ENCODE measurements at places on chromosomes 1 and 21.

DNA sequence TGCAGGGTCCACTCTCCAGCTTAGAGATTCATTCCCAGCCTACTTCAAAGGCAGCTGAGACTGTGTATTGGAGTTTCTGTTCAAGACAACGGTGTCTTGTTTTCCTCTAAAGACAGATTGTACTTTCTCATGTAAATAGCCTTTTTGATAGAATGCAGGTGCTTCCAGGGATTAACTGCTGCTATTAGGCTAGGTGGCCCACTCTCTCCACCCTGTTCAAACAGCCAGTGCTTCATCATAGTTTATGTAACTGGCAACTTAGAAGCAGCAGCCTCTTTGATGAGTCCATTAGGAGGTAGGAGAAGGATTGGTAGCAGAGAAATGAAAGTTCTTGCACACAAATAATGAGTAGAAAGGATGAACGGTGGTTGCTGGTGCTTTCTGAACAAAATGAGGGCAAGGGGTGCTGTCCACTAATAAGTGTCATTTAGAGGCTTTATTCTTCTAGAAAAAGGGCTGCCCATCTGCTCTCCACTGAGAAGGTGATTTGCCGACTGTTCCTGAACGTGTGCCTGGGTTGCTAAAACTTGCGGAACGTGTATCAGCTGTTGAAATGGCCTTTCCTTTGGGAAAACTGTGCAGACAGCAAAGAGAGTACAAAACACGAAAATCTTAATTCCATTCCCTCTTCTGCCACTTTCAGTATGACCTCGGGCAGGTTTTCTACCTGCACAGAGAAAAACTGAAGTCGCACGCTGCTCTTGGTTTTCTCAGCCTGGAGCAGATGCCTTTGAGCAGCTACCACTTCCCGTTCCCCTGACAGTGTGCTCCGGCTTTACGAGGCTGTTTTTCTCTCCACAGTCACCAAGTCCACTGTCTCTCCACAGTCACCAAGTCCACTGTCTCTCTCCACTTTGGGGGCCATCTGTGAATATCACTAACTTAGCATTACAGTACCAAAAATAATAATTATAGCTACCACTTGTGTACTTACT lies 228.9 kb downstream of the KIF26B start:
- DNase-seq, result no peak

DNA sequence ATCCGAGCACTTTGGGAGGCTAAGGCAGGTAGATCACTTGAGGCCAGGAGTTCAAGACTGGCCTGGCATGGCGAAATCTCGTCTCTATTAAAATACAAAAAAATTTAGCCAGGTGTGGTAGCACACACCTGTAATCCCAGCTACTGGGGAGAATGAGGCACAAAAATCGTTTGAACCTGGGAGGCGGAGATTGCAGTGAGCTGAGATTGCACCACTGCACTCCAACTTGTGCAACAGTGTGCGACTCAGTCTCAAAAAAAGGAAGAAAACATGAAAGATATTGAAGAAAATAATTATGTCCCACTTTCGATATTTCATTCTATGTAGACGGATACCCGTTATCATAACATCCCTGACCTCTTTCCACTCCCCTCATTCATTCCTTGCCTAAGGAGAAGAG lies 19.2 kb downstream of the TUT4 start:
- no peak for DNase-seq

DNA sequence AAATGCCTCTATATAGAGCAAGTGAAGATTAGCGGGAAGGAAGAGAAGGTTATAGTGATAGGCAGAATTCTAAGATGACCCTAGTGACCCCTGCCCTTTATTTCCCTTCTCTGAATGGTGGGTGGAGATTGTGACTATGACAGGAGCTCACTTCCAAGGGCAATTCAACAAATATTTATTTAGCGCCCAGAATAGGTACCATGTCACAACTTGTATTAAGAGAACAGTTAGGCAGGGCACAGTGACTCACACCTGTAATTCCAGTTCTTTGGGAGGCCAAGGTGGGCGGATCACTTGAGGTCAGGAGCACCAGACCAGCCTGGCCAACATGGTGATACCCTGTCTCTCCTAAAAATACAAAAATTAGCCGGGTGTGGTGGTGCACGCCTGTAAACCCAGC lies 236.0 kb upstream of the POGK start:
- DNase-seq, result no peak

- no peak for DNase-seq
These were observed 97.7 kb downstream of the PAPPA2 start for GRCh38 chr1:176560681-176561080.

DNA sequence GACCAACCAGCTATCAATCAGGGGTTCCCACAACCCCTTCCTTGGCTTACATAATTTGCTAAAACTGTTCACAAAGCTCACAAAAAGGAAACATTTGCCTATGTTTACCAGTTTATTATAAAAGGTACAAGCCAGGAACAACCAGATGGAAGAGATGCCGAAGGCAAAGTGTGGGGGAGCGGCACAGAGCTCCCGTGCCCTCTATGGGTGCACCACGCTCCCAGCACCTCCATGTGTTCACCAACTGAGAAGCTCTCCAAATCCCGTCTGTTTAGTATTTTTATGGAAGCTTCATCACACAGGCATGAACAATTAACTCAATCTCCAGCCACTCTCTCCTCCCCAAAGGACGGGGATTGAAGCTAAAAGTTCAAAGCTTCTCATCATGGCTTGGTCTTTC lies 32.9 kb downstream of the PSMG1 start:
- no peak for DNase-seq

- DNase-seq, result no peak
These were observed 10.5 kb upstream of the TNFRSF25 start for GRCh38 chr1:6476483-6476882.

DNA sequence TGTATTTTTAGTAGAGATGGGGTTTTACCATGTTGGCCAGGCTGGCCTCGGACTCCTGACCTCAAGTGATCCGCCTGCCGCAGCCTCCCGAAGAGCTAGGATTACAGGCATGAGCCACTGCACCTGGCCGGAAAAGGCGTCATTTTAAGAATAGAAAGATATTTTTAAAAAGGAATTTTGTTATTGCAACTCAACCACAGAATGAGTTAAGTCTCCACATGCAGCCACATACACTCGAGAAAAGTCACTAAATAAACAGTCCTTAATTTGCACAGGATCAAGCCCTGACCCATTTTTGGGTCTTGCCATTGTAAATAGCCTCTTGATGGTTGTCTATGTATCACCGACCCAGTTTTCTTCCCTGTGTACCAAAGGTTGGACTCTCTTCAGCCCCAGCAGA lies 85.5 kb downstream of the FBXO2 start:
- DNase-seq, result no peak

- DNase-seq, result no peak
These were observed 243.2 kb upstream of the NR5A2 start for GRCh38 chr1:199784138-199784895.

DNA sequence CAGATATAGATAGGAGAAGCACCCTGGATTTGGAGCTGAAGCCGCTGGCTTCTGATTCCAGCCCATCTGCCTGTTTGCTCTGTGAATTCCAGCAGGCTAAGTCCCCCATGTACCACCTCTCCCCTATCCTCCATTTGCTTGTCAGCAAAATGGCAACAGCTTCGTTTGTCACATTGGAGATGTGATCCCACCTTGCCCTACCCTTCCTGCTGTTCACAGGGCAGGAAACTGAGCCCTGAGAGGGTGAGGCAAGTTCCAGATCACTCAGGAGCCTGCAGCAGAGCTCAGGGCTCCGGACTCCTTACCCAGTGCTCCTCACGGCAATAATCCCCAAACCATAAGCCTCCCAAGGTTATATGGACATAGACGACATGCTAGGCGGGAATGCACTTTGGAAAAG lies 14.9 kb downstream of the SLC2A1 start:
- no peak for DNase-seq

DNA sequence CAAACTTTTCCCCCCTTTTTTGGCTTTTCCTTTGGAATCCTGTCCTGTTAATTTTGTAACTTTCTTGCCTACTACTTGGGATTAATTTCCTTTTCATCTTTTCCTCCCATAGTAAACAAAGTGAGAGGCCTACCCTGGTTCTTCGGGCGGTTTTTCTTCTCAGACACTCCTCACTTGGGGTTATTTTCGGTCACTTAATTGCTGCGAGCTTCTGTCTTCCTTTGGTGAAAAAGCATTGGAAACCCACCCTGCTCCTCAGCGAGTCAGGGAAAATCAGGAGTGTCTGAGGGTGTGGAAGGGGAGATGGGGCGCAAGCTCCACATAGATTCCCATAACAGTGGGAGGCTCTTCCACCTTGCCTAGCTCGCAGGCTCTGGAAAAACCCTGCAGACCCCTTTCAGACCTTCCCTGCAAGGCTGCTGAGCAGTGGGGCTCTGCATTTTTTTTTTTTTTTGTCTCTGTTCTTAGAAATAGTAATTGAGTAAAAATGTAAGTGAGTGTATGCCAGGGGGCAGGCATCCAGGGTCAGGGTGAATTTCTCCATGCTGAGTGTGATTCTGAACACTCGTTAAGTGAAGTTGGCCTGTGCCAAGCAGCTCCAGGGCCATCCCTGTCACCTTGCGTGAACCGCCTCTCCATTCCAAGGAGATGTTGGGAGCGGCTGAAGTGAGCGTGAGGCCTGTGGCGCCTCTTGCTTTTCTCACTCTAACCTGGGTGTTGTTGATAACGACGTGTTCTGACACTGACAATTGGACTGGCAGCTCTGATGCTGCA lies 20.3 kb downstream of the TGFB2 start:
- no peak for DNase-seq

DNA sequence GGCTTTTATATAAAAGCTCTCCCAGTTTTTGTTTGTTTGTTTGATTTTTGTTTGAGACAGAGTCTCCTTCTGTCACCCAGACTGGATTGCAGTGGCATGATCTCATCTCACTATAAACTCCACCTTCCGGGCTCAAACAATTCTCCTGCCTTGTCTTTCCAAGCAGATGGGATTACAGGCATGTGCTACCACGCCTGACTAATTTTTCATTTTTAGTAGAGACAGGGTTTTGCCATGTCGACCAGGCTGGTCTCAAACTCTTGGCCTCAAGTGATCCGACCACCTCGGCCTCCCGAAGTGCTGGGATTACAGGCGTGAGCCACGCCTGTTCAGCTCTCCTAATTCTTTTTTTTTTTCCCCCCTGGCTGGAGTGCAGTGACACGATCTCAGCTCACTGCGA lies 4.4 kb downstream of the PCAT6 start:
- DNase-seq, result no peak

GRCh38 chr1:85368073-85368770 lies 91.8 kb upstream of the BCL10 start:
- no peak for DNase-seq

GRCh38 chr1:179881642-179882252 lies 338 bp upstream of the TOR1AIP1 start:
- DNase-seq, result no peak

GRCh38 chr1:197222025-197222685 lies 45.9 kb upstream of the CRB1 start:
- DNase-seq, result no peak

DNA sequence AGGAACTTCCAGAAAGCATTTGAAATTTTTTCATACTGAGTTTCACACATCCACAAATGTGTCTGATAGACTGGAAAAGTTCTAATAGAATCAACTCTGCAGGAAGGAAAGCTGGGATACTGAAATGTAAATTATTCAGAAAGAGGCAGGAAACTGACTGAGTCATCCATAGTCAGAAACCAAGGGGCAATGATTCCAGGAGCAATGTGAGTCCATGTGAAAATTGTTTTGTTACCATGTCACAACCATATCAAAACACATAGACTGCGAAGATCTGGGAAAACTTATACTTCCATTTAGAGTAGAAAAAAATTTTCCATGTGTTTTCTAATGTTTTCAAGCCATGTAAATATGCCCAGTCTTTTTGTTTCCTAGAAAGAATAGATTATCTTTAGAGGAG lies 142.3 kb upstream of the TMPRSS15 start:
- DNase-seq, result no peak

DNA sequence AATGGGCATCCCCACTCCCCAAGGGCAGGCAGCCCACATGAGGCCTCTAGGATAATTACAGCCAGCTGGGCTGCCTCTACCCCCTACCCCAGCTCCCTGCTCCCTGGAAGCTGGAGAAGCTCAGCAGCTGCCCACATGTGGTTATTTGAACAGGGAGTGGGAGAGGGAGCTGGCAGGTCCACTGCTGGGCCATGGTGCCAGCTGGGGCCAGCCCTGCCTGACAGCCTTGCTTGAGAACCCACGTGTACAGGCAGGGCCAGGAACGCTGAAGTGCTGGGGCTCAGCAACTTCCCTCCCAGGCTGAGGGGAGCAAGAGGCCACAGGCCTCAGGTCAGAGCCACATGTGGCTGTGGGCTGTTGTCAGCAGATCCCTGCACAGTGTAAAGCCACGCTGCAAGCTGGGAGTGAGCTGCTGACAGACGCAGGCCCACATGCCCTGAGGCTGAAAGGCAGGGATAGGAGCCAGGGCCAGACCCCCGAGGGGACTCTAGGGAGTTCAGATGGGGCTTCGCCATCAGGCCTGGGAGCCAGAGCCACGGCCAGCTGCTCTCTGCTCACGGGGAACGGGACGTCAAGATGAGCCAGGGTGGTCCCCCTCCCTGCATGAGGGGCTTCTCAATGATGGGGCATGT lies 129.0 kb downstream of the SYF2 start:
- DNase-seq, result no peak

DNA sequence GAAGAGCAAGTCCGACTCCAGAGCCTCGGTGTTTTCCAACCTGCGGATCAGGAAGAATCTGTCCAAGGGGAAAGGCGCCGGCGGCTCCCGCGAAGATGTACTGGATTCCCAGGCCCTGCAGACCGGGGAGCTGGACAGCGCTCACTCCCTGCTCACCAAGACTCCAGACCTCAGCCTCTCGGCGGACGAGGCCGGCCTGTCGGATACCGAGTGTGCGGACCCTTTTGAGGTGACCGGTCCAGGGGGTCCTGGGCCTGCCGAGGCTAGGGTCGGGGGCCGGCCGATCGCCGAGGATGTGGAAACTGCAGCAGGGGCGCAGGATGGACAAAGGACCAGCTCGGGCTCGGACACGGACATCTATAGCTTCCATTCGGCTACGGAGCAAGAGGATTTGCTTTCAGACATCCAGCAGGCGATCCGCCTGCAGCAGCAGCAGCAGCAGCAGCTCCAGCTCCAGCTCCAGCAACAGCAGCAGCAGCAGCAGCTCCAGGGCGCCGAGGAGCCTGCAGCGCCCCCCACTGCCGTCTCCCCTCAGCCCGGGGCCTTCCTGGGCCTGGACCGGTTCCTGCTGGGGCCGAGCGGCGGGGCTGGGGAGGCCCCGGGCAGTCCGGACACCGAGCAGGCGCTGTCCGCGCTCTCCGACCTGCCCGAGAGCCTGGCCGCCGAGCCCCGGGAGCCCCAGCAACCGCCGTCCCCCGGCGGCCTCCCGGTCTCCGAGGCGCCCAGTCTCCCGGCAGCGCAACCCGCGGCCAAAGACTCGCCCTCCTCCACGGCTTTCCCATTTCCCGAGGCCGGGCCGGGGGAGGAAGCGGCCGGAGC lies 827 bp downstream of the FMN2 start:
- DNase-seq, result no peak
